Endothelial cell (in vitro differentiated cells): ENCODE measurements at places on chromosomes 2 and 18. TPM values are rescaled to one million over a fixed set of nuclear protein-coding genes. Genes with fewer than 3 reads are reported as not detected.

The BCL2 gene
- 9.2 TPM for total RNA-seq

The ACTG2 gene
- 8.3 TPM for total RNA-seq

The GKN1 gene
- not detected for total RNA-seq

The IL1F10 gene
- not detected for total RNA-seq

The HMSD gene
- not detected for total RNA-seq

The RND3 gene
- total RNA-seq, result 2.9 TPM

The HJURP gene
- total RNA-seq, result 11.4 TPM

The TUBA3D gene
- total RNA-seq, result not detected

The GAD1 gene
- total RNA-seq, result 129 TPM

The SMYD1 gene
- not detected for total RNA-seq

The DAPL1 gene
- total RNA-seq, result not detected

The CCDC102B gene
- total RNA-seq, result 8.2 TPM

The CNOT9 gene
- 56.1 TPM for total RNA-seq

The TUBB6 gene
- total RNA-seq, result 301 TPM

The MYL1 gene
- not detected for total RNA-seq

The TCF4 gene
- 175 TPM for total RNA-seq

The SIX3 gene
- total RNA-seq, result not detected

The RAX gene
- not detected for total RNA-seq

The RMDN2 gene
- 2.5 TPM for total RNA-seq

The TUBA3E gene
- not detected for total RNA-seq

The CNPPD1 gene
- total RNA-seq, result 47.1 TPM

The SPDYA gene
- 0.33 TPM for total RNA-seq

The TPRKB gene
- 33.3 TPM for total RNA-seq

The MRPL33 gene
- 52.0 TPM for total RNA-seq

The AFF3 gene
- total RNA-seq, result 12.2 TPM

The UGT1A9 gene
- not detected for total RNA-seq

The HOXD12 gene
- not detected for total RNA-seq

The STAT4 gene
- 1.1 TPM for total RNA-seq

The CNRIP1 gene
- total RNA-seq, result 21.8 TPM

The CRYGC gene
- total RNA-seq, result not detected

The TTR gene
- not detected for total RNA-seq

The UGT1A4 gene
- not detected for total RNA-seq

The CD207 gene
- total RNA-seq, result 0.74 TPM

The MLPH gene
- 0.36 TPM for total RNA-seq

The NMUR1 gene
- not detected for total RNA-seq

The HOXD3 gene
- total RNA-seq, result 4.1 TPM

The AQP12A gene
- total RNA-seq, result not detected

The FBXO48 gene
- 1.6 TPM for total RNA-seq

The TCF23 gene
- total RNA-seq, result not detected

The CCDC68 gene
- total RNA-seq, result 0.87 TPM

The TMEM200C gene
- total RNA-seq, result 0.85 TPM

The RASGRP3 gene
- 487 TPM for total RNA-seq

The CHST10 gene
- 20.6 TPM for total RNA-seq

The CHST9 gene
- total RNA-seq, result 4.7 TPM

The FZD7 gene
- 42.2 TPM for total RNA-seq

The STPG4 gene
- total RNA-seq, result not detected

The CDH2 gene
- total RNA-seq, result 162 TPM

The SPEG gene
- 6.1 TPM for total RNA-seq

The CNGA3 gene
- total RNA-seq, result 0.10 TPM

The SPATA3 gene
- not detected for total RNA-seq

The GPR17 gene
- 0.15 TPM for total RNA-seq

The MRO gene
- 0.23 TPM for total RNA-seq

The GRB14 gene
- total RNA-seq, result 5.8 TPM

The GPR155 gene
- 1.7 TPM for total RNA-seq

The ITGB6 gene
- not detected for total RNA-seq

The EPB41L3 gene
- 16.8 TPM for total RNA-seq
